DMS53 (cell line): ENCODE measurements at places on chromosomes 13 and 19.
A peak's percentile ranks its signal among the peaks of the same experiment; 100 is the strongest.

DNA sequence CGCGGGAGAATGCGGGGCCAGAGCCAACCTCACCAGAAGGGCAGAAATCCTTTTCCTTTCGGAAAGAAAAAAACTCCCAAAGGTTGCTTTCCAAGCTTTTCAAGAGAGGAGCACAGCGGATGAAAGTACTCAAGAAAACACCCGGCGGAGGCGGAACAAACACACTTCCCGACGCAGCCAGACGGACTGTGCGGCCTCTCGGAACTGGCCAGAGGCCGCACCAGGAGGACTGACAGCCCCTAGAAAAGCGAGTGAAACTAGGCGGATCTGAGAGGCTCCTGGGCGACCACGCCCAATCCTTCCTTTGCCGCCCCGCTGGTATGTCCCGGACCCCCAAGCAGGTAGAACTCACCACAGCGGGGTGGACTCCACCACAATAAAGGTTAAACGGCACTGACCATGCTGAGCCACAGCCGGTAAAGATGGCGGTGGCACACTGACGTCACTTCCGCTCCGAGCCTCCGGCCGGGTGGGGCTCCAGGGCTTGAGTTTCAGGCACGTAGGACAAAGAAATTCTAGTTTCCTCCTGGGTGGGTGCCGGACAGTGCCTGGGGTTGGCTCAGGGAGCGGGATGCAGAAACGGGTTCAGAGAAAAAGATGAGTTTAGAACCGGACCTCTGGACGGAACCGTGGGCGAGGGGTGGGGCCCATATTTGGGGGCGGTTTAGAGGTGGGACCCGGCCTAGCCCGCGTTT is at the start of gene ZNF562:
Gene ZNF562 (minus strand): TSS at position 438 of the 695 bp plus-strand sequence. CDS start 14,356 bp downstream, outside the sequence.
- peak; percentile 91 for DNase-seq

DNA sequence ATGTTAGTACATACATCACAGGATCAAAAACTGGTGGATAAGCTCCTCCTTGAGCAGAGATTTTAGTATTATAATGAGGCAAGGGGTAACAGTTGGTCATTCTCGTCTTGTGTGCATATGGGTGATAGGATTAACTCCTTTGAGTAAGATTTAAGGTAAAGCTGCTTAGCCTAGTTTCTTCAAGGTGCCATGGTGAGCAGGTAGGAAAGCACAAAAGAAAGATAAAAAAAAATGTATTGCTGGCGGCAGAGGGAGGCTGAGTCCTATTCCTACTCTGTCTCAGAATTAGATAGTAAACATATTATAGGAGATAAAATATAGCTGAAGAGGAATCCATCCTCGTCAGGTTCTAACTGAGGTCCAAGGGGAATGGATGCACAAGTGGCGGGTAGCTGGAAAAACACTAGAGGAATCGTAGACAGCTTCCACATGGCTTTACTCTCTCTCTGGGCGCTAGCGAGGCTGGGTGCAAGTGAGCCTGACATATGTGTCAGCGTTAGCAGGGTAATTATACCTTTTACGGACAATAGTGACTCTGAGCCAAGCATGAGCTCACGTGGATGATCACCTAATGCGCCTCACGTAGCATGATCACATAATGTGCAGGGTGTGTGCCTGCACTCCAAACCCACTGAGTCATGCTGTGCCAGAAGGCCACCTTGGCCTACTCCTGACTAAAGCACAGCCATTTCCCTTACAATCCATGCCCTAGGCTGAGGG is 734.3 kb upstream of the MIR17HG start:
- DNase-seq, result no peak

- no peak for DNase-seq
Measured at GRCh38 chr19:8626842-8627241, 3.6 kb upstream of the NFILZ start.

DNA sequence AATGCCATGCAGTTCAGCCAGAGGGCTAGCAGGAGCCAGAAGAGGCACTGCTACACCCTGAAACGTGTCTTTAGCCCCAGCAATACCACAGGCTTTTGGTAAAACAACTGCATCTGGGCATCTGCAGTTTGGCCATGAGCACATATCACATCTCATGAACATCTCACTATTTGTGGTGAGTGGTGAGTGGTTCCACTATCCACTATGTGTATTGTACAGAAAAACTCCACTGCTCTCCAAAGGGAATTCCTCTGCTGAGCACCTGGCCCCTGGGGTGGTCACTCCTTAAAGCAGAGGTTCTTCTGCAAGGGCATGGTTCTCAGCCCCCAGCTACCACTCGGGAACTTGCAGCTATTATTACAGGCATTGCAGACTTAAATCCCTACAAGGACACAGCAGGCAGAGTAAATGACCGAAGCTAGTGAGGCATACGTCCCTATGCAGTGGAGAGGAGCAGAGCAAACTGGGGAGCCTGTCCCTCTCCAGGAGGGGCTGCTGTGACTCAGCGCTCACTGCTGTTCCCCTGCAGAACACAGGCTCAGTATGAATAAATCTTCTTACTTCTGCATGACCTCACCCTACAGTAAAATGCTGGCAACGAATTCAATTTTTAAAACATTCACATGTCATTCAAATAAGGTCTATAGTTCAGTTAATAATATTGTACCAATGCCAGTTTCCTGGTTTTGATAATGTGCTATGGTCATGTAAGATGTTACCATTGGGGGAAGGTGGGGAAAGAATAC is 332.4 kb upstream of the ZNF507 start:
- no peak for DNase-seq

- DNase-seq, result no peak
Measured at GRCh38 chr19:50780753-50781435, 9.3 kb upstream of the ACP4 start.

DNA sequence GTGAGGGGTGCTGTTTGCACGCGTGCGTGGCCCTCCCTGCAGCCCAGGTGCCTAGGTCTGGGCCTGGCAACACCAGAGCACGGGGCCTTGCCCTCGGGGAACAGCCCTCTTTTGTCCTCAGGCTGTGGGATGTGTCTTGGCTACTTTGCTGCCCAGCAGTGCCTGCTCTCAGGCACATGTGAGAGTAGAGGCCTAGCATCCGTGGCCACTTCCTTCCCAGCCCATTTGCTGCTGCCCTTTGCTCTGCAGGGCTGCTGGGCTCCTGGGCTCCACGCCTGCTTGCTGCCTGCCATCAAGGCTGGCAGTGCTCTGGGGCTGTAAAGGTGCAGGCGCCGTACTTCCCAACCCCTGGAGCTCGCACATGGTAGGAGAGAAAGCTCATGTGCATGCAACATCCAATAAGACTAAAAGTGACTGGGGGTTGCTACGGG is 46.6 kb downstream of the CAPN12 start:
- DNase-seq, result no peak

DNA sequence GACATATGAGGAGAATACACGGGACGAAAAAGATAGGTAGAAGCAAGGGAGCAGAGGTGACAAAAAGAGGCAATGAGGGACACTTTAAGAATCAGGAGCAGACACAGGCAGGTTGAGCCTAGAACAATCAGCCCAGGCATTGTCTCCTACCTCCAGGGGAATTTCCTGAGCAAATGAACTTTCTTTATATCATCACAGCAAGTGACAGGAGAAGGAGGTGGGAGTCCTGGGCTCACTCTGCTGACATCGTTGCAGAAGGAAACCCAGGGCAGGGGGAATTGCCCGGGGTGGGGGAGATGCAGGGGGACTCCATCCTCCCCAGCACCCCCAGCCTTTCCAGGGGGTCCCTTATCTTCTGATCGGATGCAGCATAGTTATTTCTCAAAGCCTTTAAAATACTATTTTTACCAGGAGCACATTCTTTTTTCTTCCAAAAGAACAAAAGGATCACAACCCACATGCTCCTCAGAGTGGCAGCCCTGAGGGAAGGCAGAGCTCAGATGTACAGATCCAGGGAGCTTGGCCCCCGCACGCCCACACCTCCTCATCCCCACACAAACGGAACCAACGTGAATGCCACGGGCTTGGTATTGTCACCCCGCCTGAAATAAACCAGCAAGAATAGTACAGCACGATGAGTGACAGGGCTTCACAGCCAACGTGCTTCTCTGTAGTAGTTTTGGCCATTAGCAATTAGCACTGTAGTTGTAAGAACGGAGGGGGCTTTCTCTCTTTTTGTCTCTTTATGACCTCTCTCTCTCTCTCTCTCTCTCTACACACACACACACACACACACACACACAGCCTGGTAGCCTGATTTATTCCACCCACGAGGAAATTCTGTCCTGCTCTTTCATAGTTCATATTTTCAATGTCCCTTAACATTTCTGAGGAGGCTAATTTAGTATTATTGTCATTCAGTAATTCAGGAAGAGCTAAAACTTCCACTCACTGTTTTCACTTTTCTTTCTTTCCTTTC is 169.5 kb upstream of the UBL3 start:
- DNase-seq, result no peak

DNA sequence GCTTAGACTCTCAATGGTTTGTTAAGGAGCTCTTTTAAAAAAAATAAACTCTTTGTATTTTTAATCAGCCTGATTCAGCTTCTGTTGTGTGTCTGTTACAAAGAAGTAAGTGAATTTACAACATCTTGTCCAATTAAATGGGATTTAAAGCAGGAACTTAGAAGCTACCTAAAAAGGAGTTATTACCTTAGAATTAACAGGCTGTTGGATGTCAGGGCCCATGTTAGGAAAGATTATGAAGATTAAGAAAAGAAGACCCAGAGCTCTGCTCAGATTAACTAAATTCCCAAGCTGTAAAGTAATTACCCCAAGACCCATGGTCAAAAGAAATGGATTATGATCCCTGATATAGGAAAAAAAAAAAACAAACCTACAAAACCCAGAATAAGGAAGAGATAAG is 44.1 kb upstream of the ZNF780A start:
- no peak for DNase-seq

GRCh38 chr19:57615346-57615745 is 1.3 kb downstream of the ZNF134 start:
- DNase-seq, result no peak

DNA sequence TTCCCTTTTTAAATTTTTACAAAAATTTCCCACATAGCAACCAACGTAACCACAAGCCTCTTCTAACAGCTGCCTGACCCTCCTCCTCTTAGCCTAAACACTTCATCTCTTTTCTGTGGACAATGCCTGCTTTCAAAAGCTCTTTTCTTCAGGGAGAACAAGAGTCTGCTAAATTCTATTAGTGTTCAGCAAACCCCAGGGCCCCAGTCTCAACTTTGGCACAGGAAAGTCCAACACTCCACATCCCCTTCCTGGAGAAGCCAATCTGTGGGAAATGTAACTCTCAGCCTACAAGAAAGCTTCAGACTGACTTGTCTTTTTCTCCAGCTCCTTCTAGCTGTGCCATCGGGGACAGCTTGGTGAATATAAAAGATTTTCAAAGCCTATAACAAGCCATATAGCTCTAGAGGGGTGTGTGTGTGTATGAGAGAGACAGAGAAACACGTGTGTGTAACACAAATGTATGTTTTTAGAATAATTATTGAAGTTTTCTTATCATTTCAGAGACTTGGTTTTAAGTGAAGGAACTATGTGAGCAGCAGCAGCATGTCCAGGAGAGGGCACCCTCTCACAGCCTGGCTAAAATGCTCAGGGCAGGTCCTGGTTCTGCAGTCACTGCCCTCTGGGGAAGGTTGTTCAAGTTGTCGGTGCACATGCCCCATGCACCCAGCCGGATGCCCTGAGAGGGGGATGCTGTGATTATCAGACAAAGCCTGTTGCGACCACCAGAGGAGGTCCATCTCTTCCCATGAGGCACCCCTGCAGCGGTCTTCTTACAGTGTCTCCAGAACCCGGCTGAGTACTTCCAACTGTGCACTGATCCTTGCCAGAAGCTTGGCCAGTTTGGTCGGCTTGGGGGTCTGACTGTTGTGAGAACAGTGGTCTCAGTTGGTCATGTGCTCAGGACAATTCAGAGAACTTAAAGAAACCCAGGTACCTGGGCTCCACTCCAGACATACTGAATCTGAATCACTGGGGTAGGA is 34.4 kb downstream of the CCDC70 start:
- DNase-seq, result peak; percentile 82

DNA sequence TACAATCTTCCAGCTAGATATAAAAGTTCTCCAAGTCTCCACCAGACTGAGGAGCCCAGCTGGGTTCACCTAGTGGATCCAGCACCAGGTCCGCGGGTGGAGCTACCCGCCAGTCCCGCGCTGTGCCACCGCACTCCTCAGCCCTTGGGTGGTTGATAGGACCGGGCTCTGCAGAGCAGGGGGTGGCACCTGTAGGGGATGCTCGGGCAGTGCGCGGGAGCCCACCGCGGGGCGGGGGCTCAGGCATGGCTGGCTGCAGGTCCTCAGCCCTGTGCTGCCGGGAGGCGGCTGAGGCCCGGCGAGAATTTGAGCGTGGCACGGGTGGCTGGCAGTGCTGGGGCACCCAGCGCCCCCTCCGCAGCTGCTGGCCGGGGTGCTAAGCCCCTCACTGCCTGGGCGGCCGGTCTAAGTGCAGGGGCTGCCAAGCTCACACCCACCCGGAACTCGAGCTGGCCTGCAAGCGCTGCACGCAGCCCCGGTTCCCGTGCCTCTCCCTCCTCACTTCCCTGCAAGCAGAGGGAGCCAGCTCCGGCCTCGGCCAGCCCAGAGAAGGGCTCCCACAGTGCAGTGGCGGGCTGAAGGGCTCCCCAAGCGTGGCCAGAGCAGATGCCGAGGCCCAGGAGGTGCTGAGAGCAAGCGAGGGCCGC is 542.8 kb upstream of the PCDH9 start:
- no peak for DNase-seq

- no peak for DNase-seq
Measured at GRCh38 chr19:3194106-3195087, 8.7 kb downstream of the NCLN start.

- no peak for DNase-seq
Measured at GRCh38 chr19:39709026-39709872, 5.0 kb downstream of the LGALS14 start.

DNA sequence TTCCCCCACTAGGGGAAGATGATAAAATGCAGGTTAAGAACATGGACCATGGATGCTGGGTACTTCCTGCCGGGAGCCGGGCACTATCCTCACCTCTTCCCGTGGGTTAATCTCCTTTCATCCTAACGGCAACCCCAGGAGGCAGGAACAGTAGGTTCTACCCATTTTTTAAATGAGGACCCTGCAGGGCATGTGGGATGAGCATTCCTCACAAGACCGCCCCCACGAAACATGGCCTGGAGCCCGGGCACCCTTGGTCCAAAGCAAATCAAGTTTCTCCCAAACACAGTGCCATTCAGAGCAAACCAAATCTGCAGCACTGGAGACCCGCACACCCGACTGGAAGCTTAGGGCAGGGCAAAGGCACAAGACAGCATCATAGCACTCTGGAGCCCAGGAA is 35.4 kb downstream of the COL4A2 start:
- no peak for DNase-seq

- no peak for DNase-seq
Measured at GRCh38 chr13:77853703-77854102, 64.9 kb downstream of the EDNRB start.

DNA sequence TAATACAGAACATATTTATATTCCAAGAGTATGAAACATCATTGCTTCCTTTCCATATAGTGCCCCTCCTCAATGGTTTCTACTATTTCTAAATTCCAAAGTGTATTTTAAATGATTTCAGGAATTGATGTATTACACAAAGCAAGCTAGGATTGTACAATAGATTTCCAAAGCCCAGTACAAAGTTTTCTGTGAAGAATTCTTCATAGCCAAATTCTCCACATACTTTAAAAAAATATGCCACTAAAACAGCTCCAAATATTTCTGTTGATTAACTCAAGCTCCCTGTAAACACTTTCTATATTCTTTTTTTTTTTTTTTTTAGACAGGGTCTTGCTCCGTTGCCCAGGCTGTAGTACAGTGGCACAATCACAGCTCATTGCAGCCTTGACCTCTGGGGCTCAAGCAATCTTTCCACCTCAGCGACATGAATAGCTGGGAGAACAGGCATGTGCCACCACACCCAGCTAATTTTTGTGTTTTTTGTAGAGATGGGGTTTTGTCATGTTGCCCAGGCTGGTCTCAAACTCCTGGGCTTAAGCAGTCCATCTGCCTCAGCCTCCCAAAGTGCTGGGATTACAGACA is 50.6 kb downstream of the ELF1 start:
- DNase-seq, result no peak
